Cerebellar cortex (tissue), 1 donor: ENCODE measurements at places on chromosomes 11 and 22.

DNA sequence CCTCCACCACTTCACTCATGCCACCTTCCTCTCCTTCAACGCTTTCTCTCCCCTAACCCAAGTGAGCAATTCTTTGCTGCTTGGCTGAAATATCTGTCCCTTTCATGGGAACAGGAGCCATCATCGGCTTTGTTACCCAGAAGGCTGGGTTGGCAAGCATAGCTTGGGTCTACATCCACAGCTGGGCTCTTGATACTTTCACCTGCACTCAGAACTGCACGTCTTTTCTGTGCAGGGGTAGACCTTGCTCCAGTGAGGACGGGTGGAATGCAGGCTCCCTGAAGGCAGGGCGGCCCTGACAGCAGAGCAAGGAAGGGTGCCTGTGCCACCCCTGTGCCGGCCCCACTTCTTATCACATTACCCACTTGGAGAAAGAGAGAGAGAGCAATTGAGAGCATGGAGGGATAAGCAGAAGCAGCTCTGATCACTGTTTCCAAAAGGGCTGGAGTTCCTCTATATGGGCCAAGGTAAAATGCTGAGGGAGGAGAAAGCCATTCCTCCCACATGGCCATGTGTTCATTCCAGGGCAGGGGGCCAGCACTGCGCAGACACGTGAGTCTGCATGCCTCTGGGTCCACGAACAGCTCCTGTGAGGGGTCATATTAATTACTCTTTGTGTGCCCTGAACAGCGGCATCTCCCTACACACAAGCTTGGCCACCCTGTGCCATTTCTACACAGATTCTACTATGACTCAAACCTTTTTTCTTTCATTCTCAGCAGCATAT lies 181.8 kb downstream of the BUD13 start:
- DNase-seq = peak; percentile 22

DNA sequence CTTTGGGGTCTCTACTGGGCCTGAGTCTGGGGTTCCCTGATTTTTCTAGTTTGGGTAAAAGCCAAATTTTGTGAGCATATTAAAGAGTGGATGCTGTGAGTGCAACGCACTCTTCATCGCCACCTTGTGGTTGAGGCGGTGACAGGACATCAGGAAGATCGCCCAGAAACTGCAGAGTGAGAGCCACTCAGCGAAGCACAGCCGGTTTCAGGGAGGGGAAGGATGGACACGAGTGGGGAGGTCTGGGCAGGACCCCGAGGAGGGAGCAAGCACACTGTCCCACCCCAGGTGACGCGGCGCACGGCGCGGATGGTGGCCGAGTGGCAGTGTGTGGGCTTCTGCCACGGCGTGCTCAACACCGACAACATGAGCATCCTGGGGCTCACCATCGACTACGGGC lies 9.1 kb downstream of the SELENOO start:
- peak; percentile 85 for DNase-seq

DNA sequence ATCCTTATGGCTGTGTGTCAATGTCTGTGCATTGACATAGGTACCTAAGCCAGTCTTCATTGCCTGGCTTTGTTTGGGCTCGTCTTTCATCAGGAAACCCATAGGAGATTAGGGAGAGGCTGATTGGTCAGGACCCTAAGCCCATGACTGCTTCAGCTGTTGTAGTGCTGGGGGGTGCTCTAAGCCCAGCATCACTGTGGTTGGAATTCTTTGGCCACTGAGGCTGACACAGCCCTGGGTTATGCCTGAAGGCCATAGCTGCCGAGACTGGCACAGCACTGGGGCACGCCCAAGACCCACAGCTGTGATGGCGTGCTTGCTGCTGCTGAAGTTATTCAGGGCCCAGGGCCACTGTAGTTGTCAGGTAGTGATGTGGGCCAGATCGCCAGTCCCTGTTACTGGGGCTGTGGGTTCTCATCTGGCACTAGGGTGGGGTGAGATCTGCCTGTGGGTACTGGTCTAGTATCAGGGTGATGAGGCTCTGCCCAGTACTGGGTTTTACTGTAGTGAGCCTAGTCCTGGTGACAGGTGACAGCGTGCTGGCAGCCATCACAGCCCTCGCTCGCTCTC lies 4.9 kb downstream of the USP18 start:
- DNase-seq = no peak

DNA sequence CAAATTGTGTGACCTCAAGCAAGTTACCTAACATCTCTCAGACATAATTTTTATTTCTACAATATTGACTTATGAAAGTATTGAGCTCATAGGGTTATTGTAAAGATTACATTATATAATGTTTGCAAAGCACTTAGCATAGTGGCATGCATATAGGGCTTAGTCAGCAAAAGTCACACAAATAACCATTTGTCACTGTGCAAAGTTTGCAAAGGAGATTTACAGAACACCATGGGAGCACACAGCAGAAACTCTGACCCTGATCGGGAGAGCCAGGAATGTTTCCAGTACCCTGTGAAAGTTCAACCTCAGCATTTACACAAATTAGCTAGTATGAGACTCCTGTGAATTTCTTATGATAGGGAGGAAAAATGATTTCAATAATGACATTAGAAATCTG lies 804.6 kb upstream of the RAG2 start:
- no peak for DNase-seq

- no peak for DNase-seq
Measured at GRCh38 chr11:68032997-68033707, 2.7 kb downstream of the NDUFS8 start.

- no peak for DNase-seq
Measured at GRCh38 chr22:20866736-20867135, 7.9 kb downstream of the SNAP29 start.

- no peak for DNase-seq
Measured at GRCh38 chr11:58428021-58428420, at the start of gene OR5B2. Gene OR5B2 (minus strand): TSS chr11:58428121. CDS start chr11:58423261, 4,860 bp downstream.

- no peak for DNase-seq
Measured at GRCh38 chr22:19960491-19961200, 19.0 kb upstream of the TXNRD2 start.

DNA sequence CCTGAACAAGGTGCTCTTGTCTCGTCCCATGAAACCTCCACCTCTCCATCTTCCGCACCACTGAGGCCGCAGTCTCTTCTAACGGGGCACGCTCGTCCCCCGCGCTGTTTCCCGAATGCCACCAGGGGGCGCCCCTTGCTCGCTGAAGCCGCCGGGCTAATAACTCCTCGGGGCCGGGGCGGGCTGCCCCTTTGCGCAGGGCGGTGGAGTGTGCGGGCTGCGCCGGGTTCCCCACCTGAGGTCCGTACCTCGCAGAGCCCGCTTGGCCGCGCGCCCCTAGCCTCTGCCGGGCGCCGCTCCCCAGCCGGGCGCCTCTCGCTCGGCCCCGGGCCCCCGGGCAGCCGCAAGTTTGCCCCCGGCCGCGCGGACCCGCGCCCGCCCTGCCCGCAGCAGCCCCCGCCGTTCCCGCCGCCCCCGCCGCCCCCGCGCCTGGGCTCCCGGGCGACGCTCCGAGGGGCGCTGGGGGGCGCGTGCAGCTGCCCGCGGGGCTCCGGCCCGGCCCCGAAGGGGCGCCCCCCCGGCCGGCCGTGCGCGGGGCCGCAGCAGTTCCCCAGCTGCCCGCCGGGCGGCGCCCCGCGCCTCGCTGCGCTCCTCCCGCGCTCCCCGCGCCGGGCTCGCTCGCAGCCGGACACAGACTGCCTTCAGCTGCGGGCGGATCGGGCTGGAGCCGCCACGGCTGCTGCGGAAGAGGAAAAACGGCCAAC lies at the start of gene GRIK4:
Gene GRIK4 (plus strand): TSS at position 633 of the 704 bp plus-strand sequence. CDS start 148,571 bp downstream, outside the sequence.
- peak; percentile 69 for DNase-seq

DNA sequence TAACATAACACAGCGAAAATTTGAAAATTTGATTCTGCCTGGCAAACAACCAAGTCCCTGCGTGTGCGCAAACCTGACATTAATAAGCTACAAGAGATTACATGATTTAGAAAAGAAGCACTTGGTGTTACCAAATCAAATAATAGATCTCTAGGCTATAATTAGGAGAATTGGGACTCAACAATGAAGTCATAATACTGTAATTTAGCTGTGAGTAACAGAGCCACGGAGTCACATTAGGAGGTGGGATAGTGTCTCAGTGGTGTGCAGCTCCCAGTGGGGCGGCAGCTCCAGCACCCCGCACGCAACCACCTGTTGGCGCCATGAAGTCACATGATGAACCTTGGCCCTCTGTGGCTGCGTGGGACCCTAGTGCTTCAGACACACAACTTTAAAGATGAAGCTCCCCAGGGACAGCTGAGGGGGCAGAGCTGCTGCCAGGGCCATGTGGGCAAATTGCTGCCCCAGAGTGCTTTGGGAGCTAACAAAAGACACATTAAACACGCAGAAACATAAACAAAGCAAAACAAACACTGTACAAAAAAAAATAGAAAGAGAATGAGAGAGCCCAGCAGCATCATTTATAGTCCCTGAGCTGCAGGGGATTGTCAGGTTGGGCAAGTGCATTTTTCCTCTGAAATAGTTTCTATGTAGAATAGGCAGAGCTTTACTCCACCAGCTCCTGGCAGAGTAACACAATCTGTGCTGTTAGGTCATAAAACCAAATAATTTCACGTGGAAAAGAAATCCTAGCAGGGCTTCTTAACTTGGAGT lies 605.6 kb downstream of the SOX6 start:
- no peak for DNase-seq

- no peak for DNase-seq
Measured at GRCh38 chr11:41189701-41190436, 269.6 kb downstream of the LRRC4C start.

DNA sequence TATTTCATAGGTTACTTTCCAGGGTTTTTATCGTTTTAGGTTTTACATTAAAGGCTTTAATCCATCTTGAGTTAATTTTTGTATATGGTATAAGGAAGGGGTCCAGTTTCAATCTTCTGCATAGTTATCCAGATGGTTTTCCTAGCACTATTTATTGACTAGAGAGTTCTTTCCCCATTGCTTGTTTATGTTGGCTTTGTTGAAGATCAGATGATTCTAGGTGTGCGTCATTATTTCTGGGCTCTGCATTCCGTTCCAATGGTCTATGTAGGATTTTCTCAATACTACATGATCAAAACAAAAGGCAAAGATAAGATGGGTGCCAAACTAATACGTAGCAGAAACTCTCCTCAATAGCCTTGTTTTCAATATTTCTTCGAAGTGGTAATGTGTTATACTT lies 14.3 kb upstream of the RIC3 start:
- DNase-seq = no peak

DNA sequence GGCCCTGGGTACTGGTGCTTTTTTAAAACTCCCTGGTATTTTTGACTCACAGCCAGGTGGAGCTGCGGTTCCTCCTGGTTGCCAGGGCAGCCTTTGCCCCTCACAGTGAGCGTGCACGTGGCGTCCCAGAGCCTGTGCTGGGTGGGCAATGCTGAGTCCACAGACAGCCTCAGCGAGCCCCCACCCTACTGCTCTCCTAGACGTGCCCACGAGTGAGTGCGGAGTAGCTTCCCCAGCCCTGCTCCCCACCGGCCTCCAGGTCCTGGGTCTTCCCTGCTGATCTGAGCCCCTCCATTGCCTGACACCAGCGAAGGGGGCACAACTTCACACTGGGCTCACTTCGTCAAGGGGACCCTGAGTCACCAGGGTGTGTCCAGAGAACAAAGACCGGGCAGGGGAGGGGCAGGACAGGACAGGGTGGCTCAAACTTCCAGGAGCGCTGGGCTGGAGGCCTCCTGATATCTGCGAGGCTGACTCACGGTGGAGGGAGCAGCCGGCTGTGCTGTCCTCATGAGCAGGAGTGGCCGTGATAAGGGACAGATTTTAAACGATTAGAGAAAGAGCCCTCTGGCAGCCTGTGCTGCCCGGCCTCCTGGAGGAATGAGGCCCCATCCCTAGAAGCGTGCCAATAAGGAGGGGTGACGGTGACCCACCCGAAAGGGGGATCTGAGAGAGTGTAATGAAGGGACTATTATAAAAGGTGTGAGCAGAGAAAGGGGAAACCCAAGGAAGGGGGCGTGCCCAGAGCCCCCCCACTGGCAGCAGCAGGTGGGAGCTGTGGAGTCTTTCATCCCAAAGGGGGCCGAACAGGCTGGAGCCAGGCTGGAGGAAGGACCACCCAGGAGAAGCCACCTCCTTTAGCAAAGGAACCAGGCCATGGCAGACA lies 129.3 kb upstream of the FGF3 start:
- DNase-seq = no peak

DNA sequence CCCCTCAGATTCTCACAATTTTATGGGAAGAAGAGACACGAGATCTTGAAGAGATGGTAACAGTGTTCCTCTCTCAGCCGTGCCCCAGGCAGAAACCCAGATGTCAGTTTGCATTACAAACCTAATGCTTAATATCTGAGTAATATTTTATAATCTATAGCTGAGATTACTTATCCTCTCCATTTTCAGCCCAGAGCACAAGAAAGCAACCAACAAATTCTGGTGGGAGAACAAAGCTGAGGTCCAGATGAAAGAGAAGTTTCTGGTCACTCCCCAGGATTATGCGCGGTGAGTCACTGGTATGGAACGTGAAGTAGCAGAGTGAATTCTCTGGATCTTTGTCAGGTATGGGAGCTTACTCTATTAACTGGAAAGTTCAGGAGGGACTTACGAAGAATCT lies 884 bp downstream of the CENATAC start:
- no peak for DNase-seq

GRCh38 chr22:43819421-43819921 lies 7.4 kb upstream of the EFCAB6 start:
- no peak for DNase-seq

DNA sequence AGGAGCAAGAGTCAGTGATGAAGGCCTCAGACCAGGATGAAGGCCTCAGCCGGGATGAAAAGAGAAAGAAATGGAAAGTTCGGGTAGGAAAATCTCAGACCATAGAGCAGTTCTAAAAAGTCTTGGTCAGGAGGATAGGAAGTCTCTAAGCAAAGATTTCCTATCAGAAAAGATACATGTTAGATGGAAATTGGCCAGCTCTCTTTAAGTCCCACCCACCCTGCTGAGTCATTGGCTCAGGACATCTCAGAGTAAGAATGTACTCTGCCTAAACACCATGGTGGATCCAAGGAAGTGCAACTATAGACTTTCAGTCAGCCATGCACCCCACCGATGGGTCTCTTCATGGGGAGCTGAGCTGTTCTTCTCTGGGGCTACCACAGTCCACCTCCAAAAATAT lies 4.4 kb downstream of the OR8B3 start:
- no peak for DNase-seq

DNA sequence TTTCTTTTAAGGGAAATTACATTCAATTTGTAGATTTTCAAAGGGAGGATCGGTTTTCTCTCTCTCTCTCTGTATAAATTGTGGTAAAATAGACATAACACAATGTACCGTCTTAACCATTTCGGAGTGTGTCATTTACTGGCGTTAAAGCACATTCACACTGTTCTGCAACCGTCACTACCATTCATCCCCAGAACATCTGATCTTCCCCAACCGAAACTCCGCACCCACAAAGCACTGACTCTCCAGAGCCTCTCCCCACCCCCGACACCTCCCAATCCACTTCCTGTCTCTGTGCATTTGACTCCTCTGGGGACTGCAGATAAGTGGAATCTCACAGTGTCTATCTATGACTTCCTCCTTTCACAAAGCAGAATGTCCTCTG lies 15.9 kb upstream of the GRAMD4 start:
- no peak for DNase-seq

GRCh38 chr22:36756746-36757655 lies 18.9 kb downstream of the IFT27 start:
- DNase-seq = no peak

DNA sequence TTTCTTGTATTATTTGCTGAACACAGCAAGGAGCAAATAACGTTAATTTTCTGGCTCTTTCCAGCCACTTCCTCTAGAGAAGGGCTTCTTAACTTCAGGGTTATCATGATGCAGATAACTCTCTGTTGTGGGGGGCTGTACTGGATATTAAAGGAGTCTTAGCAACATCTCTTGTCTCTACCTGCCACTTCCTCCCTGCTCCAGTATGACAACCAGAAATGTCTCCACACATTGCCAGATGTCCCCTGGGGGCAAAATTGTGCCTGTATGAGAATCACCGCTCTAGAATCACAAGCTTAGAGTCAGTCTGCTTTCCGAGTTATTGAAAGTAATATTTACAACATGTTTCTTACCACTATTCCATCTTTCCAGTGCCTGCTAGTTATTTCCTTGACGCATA lies 6.8 kb downstream of the JRKL start:
- no peak for DNase-seq
